ENCODE measurements at places on chromosomes 3 and 15.

DNA sequence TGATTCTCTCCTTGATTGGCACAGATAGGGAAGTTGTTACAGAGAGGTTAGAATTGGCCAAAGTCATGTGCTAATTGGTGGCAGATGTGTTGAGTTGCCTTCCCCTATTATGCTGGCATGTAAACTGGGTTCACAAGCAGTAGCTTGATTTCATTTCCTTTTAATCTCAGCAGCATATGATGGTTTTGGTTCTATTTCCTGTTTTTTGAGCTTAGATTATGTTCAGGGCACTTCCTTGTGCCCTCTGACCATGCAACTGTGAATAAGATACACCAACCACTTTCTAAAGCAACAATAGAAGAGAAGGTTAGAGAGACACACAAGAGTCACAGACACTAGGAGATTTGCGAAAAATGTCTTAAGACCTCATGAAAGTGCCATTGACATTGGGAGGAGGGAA lies 16.5 kb downstream of the HPS3 start:
- no peak for DNase-seq

- DNase-seq: no peak
These were observed 58.5 kb downstream of the RFTN1 start for GRCh38 chr3:16455001-16455400.

DNA sequence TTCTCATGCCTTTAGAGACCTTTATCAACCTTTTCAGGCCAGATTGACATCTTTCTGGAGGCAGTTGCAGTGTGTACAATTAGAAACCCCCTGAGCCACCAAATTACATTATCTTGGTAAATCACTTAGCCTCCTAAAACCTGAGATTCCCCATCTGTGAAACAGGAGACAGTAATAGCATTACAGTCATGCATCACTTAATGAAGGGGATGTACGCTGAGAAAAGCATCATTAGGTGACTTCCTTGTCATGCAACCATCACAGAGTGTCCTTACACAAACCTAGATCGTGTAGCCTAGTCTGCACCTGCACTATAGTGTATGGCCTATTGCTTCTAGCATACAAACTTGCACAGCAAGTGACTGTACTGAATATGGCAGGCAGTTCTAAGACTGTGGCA lies 400.8 kb upstream of the CNTN3 start:
- no peak for DNase-seq

- DNase-seq: peak; percentile 47
These were observed 7.4 kb upstream of the PCOLCE2 start for GRCh38 chr3:142896201-142896755.

DNA sequence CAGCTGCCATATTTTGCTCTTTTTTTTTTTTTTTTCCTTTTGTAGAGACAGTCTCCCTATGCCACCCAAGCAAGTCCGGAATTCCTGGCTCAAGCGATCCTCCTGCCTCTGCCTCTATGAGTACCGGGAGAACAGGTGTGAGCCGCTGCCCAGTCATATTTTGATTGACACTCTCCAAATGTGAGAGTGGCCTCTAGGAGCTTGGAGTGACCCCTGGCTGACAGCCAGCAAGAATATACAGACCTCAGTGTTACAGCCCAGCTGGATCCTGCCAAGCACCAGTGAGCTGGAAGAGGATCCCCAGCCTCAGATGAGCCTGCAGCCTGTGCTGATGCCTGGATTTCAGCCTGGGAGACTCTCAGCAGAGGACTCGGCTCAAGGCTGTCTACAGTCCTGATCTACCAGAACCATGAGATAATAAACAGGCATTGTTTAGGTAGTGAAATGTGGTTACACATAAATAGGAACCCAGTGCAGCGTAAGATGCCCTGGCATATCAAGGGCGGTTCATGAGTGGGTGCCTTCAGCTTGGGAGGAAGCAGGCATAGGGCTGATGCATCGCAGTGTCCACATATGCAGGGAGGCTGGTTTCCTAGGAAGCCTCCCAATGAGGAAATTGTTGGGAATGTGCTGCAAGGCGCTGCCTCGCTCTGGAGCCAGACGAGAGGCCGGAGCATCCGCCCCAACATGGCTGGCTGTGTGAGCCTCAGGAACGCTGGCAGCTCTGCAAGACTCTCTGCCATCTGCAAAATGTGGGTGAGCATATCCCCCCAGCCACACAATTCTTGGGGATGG lies 38.9 kb upstream of the ATP10A start:
- no peak for DNase-seq

DNA sequence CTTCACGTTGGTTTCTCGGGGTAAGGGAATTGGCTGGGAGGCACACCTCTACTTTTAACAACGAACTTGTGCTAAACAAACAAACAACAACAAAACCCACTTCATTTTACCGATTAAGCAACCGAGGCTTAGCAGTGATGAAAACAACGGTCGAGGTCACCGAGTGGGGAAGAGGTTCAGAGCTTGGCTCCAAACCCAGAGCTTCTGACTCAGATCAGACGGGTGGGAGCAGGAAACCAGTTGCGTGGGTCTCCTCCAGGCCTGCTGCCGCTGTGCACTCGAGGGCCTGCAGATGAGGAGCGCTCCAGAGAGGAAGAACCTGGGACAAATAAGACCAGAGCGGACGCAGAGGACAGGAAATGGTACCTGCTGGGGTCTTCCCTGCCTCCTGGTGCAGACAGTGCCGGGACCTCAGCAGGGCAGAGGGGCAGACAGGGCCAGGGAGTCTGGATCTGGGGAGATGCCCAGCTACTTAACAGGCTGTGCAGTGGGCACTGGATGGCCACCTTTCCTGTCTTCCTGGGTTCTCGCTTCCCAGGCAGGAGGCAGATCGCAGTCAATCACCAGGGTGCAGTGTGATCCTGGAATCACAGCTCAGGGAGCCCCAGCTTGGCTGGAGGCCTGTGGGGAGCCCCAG lies 99.0 kb upstream of the MEF2A start:
- DNase-seq: no peak

DNA sequence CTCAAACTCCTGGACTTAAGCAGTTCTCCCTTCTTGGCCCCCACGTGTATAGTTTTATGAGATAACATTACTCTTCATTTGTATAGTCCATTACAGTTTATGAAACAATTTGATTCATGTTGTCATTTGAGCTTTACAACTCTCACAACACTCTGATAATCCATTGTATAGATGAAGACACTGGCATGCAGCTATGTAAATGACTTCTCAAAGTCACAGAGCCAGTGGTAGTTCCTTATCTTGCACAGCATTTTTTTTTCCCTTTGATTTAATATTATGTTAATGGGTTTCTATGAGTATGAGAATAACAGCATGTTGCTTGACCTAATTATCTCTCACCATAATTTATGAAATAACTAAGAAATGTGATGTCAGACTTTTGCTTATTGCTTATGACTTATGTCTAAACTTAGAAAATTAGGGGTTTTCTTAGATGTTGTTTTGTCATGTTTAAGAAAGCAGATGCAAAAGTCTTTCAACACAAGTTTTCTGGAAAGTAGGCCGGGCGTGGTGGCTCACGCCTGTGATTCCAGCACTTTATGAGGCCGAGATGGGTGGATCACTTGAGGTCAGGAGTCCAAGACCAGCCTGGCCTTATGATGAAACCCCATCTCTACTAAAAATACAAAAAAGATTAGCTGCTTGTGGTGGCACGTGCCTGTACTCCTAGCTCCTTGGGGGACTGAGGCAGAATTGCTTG lies 13.3 kb downstream of the VPS8 start:
- DNase-seq: no peak

- no peak for DNase-seq
These were observed 16.6 kb downstream of the PARP15 start for GRCh38 chr3:122594025-122594424.

GRCh38 chr15:80730926-80731325 lies 35.8 kb downstream of the ABHD17C start:
- no peak for DNase-seq

- peak; percentile 66 for DNase-seq
These were observed 9.7 kb upstream of the EIF1B start for GRCh38 chr3:40299721-40300335.

- DNase-seq: no peak
These were observed 9.3 kb upstream of the SLC28A1 start for GRCh38 chr15:84874981-84875699.

DNA sequence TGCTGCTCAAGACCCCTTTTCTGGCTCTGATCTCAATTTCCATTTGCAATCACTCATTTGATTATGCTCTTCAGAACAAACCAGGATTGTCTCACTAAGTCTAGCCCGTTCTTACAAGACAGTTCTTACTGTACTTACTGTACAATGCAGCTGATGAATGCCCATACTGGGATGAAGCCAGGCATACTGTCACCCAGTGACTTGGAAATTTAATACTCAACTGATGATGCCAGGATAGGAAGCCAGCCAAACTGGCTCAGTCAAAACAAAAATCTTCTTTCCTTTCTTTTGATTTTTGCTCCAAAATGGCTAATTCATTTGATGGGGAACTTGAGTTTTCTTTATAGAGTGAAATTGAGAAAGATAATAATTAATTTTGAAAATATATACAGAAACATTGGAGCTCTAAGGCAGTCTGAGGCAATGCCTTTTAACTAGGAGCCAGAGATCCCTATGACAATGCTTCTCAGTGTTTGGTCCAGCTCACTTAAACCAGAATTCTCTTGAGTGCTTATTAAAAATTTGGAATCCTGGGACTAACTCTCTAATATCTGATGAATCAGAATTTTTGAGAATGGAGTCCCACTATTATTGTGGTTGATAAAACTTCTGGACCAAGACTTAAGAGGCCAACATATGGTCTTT lies 265.6 kb upstream of the THBS1 start:
- no peak for DNase-seq

DNA sequence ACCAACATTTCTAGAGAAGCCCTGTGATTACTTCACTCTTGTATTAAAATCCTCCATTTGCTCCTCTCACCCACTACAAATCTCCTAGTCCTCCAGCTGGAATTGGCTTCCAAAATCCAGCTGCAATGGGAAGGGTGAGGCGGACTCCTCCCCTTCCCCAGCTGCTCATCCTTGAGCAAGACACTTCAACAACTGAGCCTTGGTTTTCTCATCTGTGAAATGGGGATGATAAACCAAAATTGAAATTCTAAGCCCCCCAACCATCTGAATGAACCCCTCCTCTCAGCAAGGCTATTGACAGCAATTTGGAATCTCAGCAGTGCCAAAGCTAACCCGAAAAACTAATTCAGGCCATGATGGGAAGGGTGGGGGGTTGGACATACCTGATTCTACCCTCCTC lies 9.4 kb downstream of the FAM174B start:
- DNase-seq: no peak

DNA sequence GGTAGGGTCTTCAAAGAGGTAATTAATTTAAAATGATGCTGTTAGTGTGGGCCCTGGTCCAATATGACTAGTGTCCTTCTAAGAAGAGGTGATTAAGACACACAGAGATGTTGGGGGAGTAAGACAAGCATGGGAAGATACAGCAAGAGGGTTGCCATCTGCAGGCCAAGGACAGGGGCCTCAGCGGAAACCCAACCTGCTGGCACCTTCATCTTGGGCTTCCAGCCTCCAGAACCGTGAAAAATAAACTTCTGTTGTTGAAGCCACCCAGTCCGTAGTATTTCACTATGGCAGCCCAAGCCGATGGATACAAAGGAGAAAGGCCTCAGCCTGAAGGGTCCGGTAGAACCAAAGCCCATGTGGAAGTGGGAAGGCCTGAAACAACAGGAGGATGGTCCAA lies 161.7 kb upstream of the UBE2E1 start:
- no peak for DNase-seq

DNA sequence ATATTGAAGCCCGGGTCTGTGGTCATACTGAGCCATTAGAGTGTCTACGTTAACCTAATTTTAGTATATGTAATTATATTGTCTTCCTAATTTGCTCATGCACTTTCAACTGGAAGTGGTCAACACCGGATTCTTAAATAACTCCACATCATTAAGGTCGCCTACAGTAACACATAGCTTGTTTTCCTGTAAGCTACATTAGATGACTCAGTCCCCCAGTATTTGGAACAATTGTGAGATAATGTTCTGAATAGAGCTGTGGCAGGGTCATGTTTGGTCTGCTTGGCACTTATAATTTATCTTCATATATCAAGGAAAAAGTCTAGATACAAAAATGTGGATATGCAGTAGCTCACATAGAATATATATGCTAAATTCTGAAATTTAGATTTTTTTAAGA lies 486.2 kb downstream of the IGSF11 start:
- DNase-seq: no peak

DNA sequence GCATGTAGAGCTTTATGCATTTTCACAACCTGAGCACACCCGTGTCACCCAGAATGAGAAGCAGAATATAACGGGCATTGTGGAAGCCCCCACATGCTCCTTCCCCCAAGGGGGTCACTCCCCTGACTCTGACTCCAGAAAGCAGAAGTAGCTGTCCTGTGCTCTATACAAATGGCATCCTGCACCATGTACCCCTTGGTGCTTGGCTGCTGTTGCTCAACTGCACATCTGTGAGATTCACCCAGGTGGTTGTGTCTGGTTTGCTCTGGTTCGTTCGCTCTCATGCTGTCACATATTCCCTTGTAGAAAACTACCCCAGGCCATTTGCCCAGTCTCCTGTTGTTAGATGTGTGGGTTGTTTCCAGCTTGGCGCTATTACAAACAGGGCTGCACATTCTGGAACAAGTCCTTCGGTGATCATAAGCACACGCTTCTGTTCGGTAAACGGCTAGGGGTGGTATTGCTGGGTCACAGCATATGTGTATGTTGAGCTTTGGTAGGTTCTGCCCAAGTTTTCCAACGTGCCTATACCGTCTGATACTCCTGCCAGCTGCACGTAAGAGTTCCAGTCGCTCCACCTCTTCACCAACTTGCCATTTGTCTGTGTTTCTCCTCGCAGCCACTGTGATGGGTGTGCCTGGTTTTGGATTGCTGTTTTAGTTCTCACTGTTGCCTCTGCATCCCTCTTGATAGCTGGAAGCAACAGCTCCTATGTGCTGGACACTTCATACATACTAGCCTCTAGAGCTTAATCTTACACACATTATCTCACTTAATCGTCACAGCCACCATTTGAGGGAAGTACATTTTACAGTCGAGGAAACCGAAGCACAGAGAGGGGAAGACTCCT lies 65.4 kb upstream of the SLC6A6 start:
- DNase-seq: no peak

GRCh38 chr3:188153437-188154013 lies 432 bp upstream of the LPP start:
- peak; percentile 91 for DNase-seq

GRCh38 chr3:79052054-79052681 lies 715.6 kb downstream of the ROBO1 start:
- DNase-seq: no peak

- no peak for DNase-seq
These were observed 44.6 kb downstream of the ARHGAP31 start for GRCh38 chr3:119338754-119339153.

GRCh38 chr15:39478996-39479395 lies 101.9 kb upstream of the THBS1 start:
- DNase-seq: no peak

- DNase-seq: no peak
These were observed 187.6 kb downstream of the EBLN2 start for GRCh38 chr3:73249047-73249446.

DNA sequence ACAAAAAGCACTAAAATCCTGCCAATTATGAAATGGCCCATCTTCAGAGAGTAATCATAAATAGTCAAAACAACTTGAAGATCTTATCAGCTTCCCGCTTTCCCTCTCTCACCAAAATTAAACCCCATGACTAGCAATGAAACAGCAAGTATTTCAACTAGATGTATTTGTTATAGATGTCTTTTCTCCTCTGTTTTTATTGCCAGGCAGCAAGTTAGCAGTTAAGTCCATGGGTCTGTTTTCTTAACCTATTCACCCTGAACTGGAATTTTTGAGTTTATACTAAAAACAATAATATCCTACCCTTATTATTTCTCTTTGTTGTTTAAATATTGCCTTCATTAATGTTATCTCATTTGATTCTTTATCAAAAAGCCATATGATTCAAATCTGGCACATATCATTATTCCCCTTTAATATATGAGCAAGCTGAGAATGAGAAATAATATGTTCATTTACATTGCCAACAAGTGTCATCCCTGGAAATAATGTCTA lies 23.3 kb downstream of the AQP9 start:
- no peak for DNase-seq
